Thoracic aorta (tissue), 2 donors: ENCODE measurements at places on chromosomes 6 and 20.

DNA sequence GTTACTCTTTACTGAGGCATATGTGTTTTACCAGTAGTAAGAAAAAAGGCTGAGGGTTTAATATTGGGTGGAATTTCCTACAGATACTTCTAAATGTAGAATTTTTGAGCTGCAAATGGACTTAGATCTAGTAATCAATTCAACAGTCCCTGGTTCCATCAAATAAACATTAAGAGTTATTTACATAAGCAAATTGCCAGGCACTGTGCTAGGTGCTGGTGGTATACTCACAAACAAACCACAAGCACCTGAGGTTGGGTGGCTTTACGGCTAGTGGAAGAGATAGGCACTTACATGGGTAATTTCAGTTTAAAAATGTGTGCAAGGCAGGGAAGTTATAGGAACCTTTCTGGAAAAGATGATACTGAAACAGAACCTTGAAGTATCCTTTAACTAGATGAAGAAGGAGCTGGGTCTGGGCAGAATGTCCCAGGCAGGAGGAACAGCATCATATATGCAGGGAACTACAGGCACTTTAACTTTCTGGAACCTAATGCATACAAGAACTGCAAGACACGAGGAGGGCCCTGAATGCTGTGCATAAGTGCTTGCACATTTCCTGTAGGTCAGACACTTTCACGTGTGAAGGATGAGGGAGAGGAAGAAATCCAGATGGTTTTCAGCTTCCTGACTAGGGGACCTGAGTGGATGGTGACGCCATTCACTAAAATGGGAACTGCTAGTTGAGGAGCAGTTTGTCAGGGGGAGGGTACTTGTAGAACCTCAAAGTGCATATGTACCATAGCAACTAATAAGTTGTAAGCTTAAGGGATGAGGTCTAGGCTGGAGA, 4.5 kb downstream of the CCN6 start:
- no peaks in the 10 kb centered on the region for H3K36me3 ChIP-seq
- H3K4me1 ChIP-seq = no peaks in the 10 kb centered on the region
- DNase-seq = no peak
- no peak overlapping the region for H3K4me3 ChIP-seq
- no peaks in the 10 kb centered on the region for H3K27me3 ChIP-seq

- peak overlapping the region; percentile 72 for H3K4me3 ChIP-seq
- no peak overlapping the region for H3K27ac ChIP-seq
- no peaks in the 10 kb centered on the region for H3K27me3 ChIP-seq
- DNase-seq = no peak
- no peaks in the 10 kb centered on the region for H3K4me1 ChIP-seq
These were observed 39.9 kb upstream of the HMGA1 start for GRCh38 chr6:34196833-34197195.

DNA sequence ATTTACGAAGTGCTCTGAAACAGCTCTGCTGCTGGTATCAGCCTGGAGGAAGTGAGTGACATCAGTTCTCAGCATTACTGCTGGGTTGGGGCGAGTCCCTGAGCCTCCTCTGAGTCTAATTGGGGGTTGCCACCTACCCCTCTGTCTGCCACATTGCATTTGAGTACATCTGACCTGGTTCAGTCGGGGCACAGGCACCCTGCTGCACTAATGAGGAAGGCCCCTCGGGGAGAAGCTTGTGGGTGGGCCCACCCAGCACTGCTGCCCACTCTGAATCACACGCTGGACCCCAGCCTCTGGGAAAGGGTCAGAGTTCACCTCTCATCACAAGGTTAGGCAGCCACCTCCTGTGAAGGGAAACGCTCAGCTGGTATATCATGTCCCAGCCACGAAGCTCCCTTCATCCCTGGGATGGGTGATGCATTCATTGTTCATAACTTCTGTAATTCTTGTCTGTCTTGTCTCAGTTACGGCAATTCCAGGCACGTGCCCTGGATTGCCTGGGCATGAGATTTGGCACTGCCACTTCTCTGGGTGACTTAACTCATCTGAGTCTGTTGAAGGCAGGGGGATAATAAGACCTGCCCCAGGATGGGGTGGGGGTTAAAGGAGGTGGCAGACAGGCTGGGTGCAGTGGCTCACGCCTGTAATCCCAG, 13.3 kb downstream of the DNMT3B start:
- H3K27ac ChIP-seq = no peak overlapping the region
- no peaks in the 10 kb centered on the region for H3K36me3 ChIP-seq
- H3K4me1 ChIP-seq = no peaks in the 10 kb centered on the region
- no peak overlapping the region for H3K4me3 ChIP-seq
- DNase-seq = no peak

DNA sequence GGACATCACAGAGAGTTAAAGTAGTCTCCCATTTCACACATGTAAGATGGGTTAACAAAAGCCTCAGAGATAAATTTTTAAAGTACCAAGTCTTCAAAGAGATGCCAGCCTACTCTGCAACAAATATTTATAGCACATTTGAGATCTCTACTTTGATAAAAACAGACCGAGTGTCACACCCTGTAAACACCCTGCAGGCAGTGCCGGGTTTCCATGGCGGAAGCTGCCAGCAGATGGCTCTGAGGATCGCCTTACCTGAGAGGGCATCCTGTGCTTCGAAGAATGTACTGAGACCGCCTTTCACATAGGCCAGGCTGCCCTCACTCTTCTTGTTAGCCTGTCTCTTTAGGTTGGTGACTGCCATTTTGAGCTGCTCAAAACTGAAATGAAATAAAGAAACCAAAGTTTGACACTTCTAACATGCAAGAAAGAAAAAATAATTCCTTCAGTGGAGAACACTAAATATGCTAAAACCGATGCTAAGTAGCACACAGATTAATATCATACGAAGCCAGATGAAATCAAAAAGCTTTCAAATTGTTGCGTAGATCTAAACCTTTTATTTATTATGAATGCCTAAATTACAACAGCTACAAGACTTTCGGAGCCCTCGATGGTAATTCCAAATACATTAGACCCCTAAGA, 39.3 kb downstream of the HUS1B start:
- no peaks in the 10 kb centered on the region for H3K27me3 ChIP-seq
- no peak for DNase-seq
- peaks cover 10% of the 10 kb centered on the region for H3K36me3 ChIP-seq
- no peak overlapping the region for H3K27ac ChIP-seq

DNA sequence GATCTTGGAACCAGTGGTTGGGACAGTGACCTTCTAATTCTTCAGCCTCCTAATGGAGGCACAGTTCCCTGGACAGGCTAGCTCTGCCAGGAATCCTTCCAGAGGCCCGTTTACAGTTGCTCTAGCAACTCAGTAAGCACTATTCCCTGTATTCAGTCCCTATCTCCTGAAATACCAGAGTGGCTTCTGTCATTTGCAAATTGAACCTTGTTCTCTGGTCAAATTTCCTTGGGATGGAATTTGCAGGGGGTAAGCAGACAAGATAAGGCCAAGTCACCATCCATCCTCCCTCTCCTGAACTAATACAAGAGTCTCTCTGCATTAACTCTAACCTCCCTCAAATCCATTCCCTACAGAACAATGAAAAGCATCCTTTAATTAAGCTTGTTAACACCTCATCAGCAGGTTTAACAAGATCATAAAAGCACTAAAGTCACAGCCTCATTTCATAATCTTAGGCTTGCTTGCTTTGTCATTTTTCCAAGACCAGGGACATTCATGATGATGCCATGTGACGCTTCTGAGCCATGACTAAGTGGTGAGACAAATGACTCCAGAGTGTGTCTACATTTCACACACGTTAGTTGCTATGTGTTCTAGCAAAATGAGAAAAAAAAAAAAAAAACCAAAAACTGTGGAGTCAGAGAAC, 37.1 kb downstream of the SLC22A23 start:
- no peaks in the 10 kb centered on the region for H3K36me3 ChIP-seq
- no peaks in the 10 kb centered on the region for H3K4me1 ChIP-seq
- no peak for DNase-seq
- no peak overlapping the region for H3K27ac ChIP-seq
- H3K4me3 ChIP-seq = no peak overlapping the region
- H3K27me3 ChIP-seq = no peaks in the 10 kb centered on the region

GRCh38 chr6:144855812-144856531, 570.8 kb downstream of the UTRN start:
- no peaks in the 10 kb centered on the region for H3K36me3 ChIP-seq
- DNase-seq = no peak
- H3K27ac ChIP-seq = no peak overlapping the region
- H3K4me1 ChIP-seq = no peaks in the 10 kb centered on the region
- H3K27me3 ChIP-seq = no peaks in the 10 kb centered on the region
- H3K4me3 ChIP-seq = no peak overlapping the region
